ENCODE measurements at places on chromosomes 1 and 21.

GRCh38 chr1:91583326-91583755 lies 82.7 kb downstream of the CDC7 start:
- no peak for DNase-seq

DNA sequence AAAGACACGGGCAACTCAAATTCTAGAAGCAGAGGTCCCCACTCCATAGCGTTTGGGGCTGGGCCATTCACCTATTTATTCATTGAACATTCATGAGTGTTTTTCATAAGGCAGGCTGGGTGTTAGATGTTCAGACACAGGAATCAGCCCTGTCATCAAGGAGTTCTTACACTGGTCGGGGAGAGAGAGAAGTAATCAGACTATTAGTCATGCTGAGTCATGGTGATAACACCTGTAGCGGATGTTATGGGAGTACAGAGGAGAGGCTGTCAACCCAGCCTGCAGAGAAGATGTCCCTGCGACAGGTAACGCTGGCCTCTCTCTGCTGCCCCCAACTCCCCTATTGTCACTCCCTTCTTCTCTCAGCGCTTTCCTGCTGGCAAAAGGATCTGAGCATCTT lies 17.2 kb downstream of the LY9 start:
- DNase-seq, result no peak

- DNase-seq, result no peak
Observed at GRCh38 chr1:234929369-234929768, 199.3 kb downstream of the TOMM20 start.

GRCh38 chr1:36401602-36402503 lies 4.1 kb upstream of the LSM10 start:
- no peak for DNase-seq

- DNase-seq, result no peak
Observed at GRCh38 chr1:202365092-202365815, 16.8 kb downstream of the PPP1R12B start.

DNA sequence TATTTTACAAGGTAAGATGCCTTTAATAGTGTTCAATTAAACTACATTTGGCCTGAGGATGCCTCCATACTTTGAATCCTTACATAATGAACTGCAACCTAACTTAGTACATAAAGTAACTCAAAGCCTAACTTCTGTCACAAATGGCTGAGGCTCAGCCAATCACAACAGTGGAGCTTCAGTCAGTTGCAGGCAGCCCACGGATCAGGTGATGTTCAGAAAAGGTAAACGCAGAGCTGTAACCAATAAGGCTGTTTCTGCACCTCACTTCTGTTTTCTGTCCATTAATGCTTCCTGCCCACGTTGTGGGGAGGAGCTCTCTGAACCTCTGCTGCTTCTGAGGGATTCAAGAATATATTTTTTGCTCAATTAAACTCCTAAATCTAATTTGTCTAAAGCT lies 94.8 kb upstream of the KIAA0040 start:
- DNase-seq, result peak; percentile 39

DNA sequence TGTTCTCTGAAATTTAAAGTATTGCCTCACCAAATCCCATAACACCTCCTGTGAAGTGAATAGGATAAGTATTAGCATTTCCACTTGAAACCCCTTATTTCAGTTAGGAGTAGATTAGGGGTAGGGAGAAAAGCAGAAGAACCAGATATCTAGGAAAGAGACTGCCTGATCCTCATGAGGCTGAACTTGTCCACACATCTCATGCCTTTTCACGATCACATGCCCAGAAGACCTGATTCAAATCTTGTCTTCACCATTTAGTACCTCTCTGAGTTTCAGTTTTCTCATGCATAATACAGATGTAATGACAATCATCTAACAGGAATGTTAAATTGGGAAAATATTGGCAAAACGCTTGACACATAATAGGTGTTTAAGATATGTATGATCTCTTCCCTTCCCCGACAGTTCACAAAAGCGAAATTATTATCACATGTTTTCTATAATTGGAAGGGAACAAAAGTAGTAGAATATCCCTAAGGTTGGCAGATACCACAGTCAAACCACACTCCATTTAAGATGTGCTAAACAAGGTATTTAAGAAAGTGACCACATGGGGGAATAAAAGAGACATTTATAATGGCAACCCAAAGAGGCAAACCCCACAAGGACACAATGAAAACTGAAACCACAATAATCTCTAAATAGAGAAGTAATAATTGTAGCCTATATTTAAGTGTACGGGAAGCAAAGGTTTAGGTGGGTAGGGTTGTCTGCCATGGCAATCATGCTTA lies 25.2 kb downstream of the GFI1 start:
- DNase-seq, result no peak

DNA sequence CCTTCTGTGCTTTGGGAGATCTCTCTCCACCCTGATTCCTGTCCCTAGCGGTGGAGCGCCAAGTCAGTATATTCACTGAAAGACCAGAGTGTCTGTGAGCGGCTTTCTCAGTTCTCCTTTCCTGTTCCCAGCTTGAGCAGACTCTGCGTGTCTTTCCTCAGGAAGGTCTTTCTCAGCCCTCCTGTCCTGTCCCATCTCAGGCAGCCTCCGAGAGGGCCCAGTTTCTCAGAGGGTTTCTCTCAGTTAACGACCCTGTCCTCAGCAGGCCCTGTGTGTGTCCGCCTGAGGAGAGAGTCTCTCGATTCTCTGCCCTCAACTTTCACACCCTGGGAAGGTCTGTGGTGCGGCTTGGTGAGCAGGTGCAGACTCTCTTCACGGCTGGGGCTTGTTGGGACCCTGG lies 34.0 kb upstream of the CHIT1 start:
- DNase-seq, result no peak

GRCh38 chr1:58573705-58574591 lies 3.1 kb downstream of the TACSTD2 start:
- peak; percentile 71 for DNase-seq

- no peak for DNase-seq
Observed at GRCh38 chr21:36549470-36549869, 69.5 kb upstream of the CLDN14 start.
